ENCODE measurements at places on chromosomes 3 and 15.

- DNase-seq: no peak
Observed at GRCh38 chr15:73387507-73388255, 18.9 kb upstream of the HCN4 start.

DNA sequence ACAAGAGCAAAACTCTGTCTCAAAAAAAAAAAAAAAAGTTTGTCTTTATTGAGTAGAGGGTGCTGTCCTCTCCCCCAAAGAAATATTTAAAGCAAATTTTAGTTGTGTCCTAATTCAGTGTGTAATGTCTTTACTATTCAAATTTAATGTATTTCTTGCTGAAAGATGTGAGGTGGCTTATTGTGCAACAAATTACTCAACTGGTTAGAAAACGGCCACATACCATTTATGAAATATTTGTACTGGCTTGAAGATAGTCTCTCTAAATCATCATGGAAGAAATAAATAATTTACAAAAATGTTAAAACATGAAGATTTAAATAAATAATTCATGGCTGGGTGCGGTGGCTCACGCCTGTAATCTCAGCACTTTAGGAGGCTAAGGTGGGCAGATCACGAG, 63.0 kb downstream of the SLTM start:
- DNase-seq: no peak

- DNase-seq: no peak
Observed at GRCh38 chr3:38755130-38755529, 60.9 kb downstream of the SCN10A start.

DNA sequence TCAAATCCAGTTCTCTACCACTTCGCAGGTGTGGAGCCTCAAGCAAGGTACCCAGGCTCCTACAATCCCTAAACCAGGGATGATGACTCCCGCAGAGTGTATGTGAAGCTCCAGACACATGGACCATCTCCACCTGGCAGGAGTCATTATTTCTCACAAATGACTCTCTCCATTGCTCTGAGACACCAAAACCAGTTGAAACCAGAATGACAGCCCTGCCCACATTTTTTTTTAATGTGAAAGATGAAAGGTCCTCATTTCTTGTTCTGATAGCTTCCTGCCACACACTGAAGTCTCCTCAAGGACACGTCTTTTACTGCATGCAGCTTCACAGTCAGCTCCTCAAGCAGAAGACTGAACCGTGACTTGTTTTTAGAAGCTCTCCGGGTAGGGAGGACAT, 61.4 kb upstream of the ZBTB38 start:
- DNase-seq: no peak

- no peak for DNase-seq
Observed at GRCh38 chr3:118137778-118138177, 896.9 kb downstream of the IGSF11 start.

DNA sequence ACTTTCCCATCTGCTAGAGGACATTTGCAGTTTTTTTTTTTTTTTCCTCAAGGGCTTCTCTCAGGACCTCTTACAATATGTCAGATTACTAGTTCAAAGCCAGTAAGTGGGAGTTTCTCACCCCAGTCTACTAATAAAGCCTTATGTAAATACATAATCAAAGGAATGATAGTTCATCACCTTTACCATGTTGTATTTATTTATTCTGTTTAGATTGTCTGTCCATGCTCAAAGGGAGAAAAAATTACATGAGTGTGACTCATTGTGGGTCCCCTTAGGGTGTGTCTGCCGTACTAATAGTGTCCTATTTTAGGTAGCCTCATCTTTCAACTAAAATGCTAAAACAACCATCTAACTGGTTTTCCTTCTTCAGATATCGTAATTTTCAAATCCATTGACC, 917.6 kb downstream of the EPHA3 start:
- no peak for DNase-seq

DNA sequence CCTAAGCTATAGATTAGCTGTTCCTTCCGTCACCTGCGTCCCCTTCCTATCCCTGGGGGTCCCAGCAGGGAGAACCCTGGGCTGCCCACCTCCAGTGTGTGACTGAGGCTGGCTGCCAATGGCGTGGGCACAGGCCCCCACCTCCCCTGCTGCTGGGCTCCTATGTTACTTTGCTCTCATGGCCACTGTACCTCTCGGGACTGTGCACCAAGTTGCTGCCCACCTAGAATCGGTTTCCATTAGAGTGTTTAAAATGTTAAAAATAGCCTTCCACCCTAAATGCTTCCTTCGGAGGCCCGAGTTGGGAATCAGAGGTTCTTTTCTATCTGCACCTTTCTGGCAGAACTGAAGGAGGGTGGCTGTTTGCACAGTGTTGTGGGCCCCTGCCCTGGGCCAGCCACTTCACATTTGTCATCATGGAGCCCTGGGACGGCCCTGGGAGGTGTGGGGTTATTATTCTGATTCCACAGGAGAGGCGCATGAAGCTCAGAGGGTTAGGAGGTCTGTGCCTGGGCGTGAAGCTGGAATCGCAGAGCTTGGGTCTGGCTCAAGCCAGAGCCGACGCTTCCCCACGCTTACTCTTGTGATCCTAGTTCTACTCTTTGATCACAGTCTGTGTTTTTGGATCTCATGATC, 29.1 kb downstream of the IRAK2 start:
- no peak for DNase-seq

Measured in substantia nigra (tissue), 51 donors.